ENCODE measurements at places on chromosomes 11 and 22.

DNA sequence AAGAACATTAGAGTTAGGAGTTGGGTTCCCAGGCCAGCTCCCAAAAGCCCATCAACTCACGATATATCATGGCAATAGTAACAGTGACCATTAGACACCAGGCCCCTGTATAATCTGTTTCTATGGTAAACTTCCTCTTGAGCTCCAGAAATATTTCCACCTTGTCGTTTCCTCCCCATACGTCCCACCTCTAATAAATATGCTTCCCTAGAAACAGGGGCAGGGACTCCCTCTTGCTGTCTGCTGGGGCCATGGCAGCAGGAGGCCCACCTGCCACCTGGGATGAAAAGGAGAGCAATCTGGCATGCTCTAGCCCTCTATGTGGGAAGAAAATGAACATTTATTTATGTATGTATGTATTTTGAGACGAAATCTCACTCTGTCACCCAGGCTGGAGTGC lies 32.2 kb upstream of the AMOTL1 start:
- H3K36me3 ChIP-seq: no peaks in the 10 kb centered on the region
- peaks cover 2% of the 10 kb centered on the region for H3K4me1 ChIP-seq
- H3K4me3 ChIP-seq: no peak overlapping the region

DNA sequence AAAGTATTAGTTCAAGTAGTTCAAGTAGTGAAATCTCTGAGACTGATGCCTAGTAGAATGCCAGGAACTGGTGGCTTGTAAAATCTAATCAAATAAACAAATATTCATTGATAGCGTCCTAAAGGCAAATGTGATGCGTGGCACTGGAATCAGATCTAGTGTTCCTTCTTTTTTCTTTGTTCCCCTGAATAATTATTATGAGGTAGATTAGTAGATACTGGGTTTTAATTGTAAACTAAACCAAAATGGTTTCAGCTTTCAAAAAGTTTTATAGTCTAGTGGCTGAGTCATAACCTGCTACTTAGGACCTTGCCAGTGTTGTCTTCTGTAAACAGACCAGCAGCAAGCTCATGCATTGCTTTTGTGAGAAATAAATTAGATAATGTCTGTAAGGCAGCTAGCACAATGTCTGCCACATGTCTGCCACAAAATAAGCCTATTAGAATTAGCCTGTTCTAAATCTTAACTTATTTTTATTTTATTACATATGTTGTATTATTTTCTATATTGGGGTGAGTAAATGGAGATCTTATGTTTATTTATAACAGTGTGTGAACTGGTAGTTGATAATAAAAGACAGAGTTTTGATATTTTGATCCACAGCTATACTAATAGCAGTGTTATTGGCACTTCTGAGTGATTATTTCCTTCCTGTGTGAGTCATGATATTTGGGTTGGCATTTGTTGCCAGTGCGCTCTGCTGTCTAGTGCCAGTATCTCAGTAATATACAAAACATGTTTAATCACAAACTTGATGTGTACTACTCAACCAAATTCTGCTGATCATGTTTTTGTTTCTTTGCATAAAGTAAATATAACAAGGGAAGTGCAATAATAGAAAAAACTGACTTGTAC lies 135.7 kb downstream of the TMEM135 start:
- no peak for DNase-seq
- peak overlapping the region; percentile 15 for H3K4me3 ChIP-seq
- no peaks in the 10 kb centered on the region for H3K27me3 ChIP-seq

DNA sequence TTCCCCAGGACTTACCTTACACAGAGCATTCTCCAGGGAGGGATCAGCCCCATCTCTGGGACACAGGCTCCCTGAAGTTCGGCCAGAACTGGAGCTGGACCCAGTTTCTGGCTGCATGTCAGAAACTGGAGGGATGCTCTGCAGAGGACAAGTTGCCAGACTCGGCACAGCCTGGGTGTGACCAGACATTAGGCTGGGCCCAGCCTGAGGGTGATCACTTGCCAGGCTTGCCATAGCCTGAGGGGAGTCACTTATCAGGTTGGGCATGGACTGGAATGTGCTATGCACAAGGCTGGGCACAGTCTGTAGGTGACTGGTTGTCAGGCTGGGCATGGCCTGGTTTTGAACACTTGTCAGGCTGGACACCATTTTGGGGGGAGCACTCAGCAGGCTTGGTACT lies 30.7 kb upstream of the STK33 start:
- H3K4me3 ChIP-seq: no peak overlapping the region
- DNase-seq: no peak
- H3K27ac ChIP-seq: no peak overlapping the region
- no peaks in the 10 kb centered on the region for H3K4me1 ChIP-seq

GRCh38 chr11:67649634-67650510 lies 658 bp downstream of the ACY3 start:
- H3K27me3 ChIP-seq: peaks cover 5% of the 10 kb centered on the region
- H3K4me1 ChIP-seq: peaks cover 40% of the 10 kb centered on the region
- H3K36me3 ChIP-seq: no peaks in the 10 kb centered on the region
- no peak for DNase-seq

DNA sequence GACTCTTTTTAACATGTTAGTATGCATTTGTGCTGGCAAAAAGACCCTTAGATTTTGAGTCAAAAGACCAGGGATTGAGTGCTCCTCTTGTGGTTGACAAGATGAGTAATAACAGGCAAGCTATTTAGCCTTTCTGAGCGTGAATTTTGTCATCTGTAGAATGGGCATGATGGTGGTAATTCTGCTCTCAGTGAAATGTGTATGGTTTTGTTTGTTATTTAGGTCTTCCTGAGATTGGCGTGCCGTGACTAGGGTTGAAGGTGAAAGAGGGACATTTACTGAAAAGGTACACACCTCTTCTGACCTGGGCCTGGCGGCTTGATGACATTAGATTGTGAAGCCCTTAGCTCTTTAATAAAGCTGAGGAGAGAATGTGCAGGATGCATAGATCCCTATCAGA lies 8.4 kb upstream of the CEP295 start:
- H3K4me3 ChIP-seq: no peak overlapping the region
- peaks cover 2% of the 10 kb centered on the region for H3K27me3 ChIP-seq
- no peak overlapping the region for H3K27ac ChIP-seq

Measured in immature natural killer cell (primary cell).